RPMI7951 (cell line): ENCODE measurements at places on chromosomes 3 and 15.
A peak's percentile ranks its signal among the peaks of the same experiment; 100 is the strongest.

DNA sequence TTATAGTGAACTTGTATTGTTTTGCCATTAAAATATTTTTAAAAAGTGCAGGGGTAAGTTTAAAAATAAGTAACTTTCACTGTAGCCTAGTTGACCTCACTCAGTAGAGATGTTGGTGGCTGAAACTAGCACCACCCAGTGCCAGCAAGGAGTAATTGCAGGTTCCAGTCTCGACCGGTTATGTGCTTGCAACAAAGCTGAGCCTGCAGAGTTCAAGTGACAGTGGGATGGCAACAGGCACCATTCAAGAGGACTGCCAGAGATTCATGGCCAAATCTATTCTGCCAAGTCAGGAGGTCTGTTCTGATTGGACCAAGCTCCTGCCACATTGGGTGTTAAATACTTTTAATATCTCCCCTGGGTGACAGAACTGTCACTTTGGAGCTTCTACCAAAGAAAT is 2.7 kb downstream of the ADAMTS7 start:
- peak; percentile 64 for DNase-seq

DNA sequence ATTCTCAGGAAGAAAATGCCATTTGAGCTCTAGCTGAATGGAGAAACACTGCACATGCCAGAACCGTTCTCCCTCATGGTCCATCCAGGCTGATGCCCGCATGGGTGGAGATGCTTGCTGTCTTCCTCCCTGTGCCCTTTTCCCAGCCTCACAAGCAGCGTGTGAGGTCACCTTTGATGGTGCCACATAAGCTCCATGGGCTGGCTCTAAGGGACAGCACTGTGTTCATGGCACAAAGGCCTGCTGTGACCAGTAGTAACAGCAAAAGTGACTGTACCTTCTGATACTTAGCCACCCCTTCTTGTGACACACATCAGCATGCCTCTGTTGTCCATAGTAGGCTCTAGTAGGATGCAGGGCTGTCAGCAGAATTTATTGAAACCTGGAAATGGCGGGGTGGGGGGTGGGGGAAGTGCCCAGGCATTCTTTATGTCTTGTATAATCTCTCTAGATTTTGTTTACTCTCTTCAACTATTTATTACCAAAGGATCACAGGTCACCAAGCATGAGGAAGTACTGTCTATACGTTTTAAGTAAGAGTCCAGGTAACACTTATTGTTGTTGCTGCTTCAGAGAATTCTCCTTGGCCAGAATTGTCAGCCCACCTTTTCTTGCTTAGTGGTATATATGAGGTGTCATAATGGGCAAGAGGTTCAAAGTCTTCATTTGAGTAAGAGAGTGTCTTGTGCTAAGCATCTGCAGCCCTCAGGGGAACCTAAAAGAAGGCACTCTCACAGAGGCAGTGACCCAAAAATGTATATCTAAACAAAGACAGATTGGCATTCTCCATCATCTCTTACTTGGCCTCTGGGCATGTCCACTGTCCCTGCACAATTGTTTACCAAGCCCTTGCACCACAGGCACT is 56.5 kb downstream of the RAB7A start:
- no peak for DNase-seq

GRCh38 chr3:10309736-10310135 is 11.2 kb downstream of the SEC13 start:
- no peak for DNase-seq

DNA sequence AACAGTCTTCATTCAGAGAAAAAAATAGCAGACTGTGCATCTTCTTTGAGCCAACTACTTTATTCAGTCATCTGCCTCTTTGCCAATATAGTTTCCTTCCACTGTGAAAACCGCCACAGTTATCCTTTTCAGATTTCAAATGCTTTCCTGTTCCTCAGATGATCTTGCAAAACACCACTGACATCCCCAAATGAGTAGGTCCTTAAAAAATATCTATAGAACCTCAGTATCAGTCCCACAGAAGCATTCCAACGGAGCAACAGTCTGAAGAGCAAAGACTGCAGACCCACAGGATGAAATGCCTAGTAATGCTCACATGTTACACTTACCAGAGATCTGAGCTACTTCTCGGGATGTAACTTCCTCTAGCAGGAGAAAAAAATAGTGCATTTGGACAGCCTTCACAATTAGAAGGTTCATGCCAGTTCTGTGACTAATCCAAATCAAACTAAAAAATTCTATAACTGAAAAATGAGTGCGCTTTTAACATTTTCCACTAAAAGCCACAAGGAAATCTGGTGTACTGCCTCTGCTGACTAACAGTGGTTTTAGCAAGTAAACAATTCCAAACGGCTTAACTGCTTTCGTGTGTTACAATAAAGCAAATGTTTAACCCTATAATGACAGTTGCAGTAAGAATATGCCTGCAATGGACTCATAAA is at the start of gene ANKRD28:
Gene ANKRD28, minus strand, starts transcription at position 338 of the 662 bp plus-strand sequence. CDS start 1,458 bp downstream, outside the sequence.
- DNase-seq, result peak; percentile 97

DNA sequence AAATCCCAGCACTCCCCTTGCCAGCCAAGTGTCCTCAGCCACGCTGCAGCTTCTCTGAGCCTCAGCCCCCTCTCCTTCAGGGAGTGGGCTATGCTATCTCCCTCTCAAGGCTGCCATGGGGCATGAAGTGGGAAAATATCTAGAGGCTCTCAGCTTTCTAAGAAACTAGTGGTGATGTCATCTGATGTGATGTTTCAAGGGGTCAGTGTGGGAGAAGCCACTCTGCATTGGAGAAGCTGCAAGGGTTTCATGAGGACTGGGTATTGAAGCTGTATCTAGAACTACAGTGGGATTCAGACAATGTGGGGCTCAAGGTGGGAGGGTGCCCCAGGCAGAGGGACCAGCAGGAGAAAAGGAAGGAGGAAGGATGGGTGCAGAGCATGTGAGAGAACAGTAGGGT is 210.2 kb downstream of the TLE3 start:
- DNase-seq, result no peak

- peak; percentile 89 for DNase-seq
Observed at GRCh38 chr3:46845397-46845859, 17.8 kb downstream of the MYL3 start.

DNA sequence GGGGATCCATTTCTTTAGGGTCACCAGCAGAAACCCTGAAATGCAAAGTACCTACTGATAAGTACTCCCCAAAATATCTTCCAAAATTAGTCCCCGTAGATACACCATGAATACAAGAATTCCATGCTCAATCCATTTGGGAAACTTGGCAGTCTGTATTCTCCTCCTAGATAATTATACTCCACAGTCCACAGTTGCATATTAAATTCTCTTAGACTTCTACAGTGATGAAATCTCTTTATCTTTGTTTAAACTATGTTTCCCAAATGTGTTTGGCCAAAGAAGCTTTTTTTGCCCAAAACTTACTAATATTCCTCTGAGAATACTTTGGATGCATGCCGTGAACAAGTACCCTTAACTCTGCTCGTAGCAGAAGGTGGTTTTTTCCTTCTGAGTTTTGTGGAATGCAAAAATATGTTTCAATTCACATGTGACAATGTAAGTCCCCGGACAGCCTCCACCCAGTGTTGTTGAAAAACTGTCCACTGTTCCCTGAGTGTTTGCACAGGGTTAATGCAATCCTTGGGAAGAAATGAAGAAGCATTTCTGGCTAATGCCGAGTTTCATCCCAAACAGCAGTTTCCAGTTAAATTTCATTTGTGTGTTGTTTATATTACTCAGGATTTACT is 126.7 kb downstream of the ARNT2 start:
- DNase-seq, result no peak

DNA sequence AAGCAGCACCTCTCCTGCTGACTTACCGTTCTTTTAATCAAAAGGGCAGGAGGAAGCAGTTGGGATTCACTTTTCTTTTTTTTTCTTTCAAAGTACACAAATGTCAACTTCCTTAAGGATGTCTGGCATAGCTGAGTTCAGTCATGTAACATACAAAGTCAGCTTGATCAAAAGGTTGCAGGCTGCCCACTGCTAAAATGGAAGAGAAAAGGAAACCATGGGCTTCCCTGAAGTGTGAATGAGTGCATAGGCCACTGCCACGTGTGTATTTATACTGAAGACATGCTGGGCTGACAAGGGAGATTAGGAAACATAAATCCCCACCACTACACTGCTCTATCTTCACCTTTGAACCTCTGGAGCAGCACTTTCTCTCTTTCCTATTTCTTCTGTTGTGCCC is 312.5 kb downstream of the TIGIT start:
- DNase-seq, result no peak

- DNase-seq, result peak; percentile 51
Observed at GRCh38 chr3:187319699-187320302, 28.3 kb upstream of the MASP1 start.

- no peak for DNase-seq
Observed at GRCh38 chr15:43517354-43518196, at the start of gene MAP1A. MAP1A (plus strand) TSS chr15:43517608; CDS start chr15:43521474, 3,866 bp downstream.

DNA sequence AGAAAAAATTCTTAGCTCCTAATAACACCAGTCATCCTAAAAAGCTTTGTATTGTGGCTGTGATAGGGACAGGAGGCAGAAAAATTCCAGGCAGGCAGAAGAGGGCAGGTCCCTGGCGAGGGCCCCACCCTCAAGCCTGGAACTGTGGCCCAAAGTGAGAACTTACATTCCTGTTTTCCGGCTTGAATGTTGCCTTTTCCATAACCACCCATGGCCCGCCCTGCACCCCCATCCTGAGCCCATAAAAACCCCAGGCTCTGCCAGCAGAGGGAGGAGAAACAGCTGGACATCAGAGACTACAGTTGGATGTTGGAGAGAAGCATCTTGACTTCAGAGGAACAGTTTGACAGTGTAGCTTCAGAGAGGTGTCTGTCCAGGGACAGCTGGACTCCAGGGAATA is 37.3 kb downstream of the SLCO2A1 start:
- no peak for DNase-seq

DNA sequence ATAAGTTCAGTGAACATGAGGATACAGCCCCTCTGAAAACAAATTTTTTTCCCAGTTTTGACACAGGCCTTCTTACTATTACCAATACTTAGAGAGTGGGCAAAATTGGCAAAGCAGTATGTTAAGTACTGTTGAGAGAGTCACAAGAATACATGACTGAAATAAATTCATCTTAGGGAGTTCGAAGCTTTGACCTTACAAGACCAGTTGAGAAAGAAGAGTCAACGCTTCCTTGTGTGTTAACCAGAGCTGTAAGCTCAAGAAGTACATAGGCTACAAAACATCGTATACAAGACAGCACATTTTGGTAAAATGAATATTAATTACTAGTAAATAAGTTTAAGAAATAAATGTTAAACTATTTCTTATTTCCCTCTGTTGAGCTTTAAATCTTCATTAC is 164.4 kb upstream of the RORA start:
- no peak for DNase-seq

DNA sequence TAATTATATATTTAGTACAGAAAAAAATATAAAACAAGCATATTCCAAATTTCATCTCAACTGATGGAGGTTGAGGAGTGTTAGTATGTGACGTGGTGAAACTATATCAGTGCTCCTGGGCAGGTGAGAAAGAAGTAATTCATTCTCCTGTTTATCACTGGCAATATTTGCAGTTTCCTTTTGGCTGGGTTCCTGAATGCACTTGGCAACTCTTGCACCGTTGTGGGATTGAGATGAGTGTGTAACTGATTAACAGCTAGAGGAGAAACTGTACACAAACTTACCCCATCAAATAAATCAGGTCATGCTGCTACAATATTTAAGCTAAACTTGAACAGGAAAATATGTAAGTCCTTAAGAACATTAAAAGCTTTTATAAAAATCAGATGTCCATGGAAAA is 2.1 kb upstream of the ATP13A4 start:
- no peak for DNase-seq

DNA sequence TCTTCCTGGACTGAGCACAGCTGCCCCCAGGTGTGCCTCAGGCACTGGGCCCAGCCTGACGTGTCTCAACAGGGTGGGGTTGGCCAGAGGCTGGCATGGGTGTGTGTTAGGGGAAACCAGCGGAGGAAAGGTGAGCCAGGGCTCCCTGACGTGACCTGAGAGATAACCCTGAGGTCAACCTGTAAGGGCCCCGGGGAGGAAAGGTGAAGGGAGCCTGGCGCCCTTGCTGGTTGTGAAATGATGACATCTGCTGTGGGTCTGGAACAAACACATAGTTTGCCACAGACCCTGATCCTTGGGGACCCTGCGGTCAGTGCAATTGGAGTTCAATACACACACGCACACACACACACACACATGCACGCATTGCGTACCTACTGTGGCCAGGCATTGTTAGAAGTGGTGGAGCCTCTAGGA is 100.2 kb upstream of the TLE3 start:
- no peak for DNase-seq

GRCh38 chr3:48748754-48749153 is 31.7 kb upstream of the IP6K2 start:
- no peak for DNase-seq

GRCh38 chr3:53577506-53577905 is 83.1 kb downstream of the CACNA1D start:
- DNase-seq, result no peak

GRCh38 chr3:43171748-43172147 is 65.9 kb upstream of the POMGNT2 start:
- peak; percentile 49 for DNase-seq

DNA sequence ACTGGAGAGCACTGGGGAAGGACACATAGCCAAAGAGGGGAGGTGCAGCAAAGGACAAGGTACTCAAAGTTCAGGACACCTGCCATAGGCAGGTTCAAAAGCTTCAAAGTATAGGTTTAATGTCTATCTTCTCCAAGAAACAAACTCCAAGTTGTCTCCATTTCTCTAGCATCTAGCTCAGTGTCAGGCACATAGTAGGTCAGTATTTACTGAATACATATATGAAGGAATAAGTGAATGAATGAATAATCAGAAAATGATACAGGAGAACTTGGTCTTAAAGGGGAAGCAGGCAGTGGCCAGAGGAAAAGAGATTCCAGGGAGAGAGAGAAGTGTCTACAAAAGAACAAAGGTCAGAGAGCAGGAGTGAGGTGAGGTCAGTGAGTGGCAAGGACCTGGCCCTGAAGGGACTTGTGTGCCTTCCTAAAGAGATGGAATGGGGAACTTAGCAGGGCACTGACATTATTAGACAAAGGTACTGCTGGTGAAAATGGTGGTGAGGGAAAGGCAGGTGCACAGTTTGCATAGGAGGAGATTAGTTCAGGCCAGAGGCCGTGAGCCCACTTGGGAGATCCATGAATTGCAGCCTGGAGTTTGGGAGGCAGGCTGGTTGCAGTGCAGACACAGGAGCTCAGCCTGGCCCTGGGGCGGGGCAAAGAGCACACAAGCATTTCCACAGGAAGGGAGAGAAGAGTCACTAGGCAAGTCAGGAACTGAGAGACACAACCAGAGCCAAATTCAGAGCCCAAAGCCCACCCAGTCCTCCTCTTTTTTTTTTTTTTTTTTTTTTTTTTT is 21.4 kb downstream of the TBC1D2B start:
- DNase-seq, result peak; percentile 41

GRCh38 chr3:51621091-51621892 is 49.8 kb upstream of the TEX264 start:
- DNase-seq, result peak; percentile 8

- DNase-seq, result no peak
Observed at GRCh38 chr3:7700977-7701376, 800.6 kb upstream of the LMCD1 start.

DNA sequence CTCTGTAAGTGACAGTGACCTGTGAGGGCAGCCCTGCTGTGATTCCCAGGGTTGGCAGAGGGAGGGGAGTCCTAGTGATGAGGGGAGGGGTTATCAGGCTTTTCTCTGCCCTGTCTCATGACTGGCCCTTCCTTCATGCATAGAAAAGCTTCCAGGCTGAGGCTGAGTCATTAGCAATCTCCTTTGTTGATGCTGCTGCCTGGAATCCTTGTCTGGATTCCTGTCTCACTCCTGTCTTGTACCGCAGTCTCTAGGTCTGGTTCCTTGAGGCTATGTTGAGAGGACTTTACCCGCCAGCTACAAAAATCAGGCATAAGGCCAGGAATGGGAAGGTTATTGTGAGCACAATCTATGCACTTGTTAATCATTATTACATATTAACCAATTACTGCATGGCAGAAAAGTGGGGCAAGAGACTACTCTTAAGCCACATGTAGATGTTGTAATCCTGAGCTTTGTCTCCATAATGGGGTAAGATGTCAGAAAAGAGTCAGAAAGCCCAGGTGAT is 7.2 kb downstream of the KLHL6 start:
- peak; percentile 37 for DNase-seq
